ENCODE measurements at places on chromosomes 12 and 14.
A peak's percentile ranks its signal among the peaks of the same experiment; 100 is the strongest.

DNA sequence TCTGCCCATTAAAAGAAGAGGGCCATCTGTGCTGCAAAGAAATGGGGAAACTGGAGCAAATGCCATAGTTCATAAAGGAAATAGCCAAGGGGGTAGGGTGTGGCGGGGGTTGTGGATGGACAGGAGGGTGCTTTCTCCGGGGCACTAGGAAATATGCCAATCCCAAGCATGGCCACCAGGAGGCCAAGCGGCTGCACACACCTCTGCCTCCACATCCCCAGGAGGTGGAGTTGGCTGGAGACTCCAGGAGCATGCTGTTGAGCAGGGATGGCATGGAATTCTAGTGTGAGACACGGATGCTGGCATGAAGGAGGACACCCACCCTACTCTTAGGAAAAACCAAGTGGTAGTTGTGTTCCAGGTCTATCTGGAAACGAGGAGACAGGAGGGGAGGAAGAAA is 25.2 kb downstream of the NID2 start:
- DNase-seq = peak; percentile 13

- DNase-seq = no peak
Observed at GRCh38 chr14:54759982-54760585, 142.5 kb downstream of the GCH1 start.

GRCh38 chr12:20119596-20120402 is 248.5 kb upstream of the PDE3A start:
- no peak for DNase-seq

- no peak for DNase-seq
Observed at GRCh38 chr14:97411938-97412612, 614.9 kb downstream of the VRK1 start.

GRCh38 chr14:81533212-81533535 is 479 bp downstream of the SEL1L start:
- no peak for DNase-seq

DNA sequence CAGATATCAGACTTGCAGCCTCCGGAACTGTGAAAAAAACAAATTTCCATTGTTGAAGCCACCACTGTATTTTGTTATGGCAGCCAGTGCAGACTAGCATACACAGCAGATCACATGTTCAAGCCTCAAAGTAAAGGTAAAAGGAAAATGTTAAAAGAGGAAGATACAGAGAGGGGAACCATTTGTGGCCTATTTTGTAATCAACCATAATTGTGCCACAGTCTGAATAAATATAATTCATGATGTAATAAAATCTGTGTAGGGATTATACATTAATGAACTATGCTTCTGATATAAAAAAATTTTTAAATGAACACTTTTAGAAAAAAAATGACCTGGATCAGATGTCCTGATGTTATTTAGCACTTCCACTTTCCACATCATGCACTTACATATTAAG is 79.6 kb downstream of the SLC16A7 start:
- no peak for DNase-seq

DNA sequence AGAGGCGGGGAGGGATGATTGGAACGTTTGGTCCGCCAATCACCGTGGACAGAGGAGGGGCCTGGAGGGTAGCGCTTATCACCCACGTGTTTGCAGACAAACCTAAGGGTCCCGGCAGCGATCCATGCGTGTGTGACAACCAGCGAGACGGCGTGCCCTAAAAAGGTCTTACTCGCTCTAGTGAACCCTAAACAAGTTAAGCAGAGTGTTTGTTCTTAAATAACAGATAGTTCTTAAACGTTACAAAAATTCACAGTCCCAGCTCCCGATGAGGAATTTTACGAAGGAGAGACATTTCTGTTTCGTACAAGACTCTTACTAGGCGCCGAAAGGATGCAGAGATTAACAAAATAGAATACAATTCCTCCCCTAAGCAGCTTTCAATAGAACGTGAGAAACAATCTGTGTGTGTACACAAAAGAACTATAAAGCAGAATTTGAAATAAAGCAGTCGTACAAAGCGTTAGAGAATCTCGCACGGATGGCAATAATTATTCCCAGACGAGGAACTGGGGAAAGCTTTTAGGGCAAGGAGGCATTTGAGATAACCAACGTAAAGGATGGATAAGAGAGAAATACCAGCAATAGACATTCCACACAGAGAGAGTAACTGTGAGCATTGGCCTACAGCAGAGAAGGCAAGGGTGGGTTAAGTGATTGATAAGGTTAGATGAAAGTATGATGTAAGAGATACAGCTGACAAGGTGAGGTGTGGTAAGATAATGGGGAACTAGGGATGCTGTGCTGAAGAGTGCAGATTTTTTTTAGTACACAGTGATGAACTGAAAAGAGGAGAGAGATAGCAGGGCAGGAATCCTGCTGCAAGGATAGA is 831 bp upstream of the RPS6KA5 start:
- DNase-seq = peak; percentile 60
